ENCODE measurements at places on chromosomes 6 and 20. TPM values are rescaled to one million over a fixed set of nuclear protein-coding genes. Genes with fewer than 3 reads are reported as not detected.
A peak's percentile ranks its signal among the peaks of the same experiment; 100 is the strongest.

Gene FGD2
- 15.5 TPM for polyA plus RNA-seq

DNA sequence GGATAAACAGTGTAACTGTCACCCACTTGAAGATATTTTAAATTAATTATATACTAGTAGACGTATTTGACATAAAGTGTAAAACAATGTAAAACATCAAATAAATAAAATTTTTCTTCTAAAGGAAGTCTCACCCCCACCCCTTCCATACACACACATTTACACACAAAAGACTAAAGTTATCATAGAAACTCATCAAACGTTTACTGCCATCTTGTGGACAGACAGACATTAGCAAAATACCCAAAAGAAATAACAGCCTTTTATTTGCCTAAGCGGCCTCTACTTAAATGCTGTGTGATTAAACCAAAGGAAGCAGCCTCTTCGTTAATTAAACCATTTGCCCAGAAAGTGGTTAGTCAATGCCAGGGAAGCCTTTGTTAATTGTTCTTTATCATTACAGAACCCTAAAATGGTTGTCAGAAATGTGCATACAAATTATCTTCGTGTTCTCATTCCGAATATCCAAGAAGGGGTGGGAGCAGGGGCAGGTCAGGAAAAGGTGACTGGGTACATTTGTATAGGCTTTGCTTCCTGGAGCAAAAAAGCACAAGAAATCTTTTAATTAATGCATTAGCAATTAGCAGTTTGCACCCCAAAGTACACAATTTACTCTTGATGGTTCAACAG lies 176.2 kb upstream of the SASH1 start:
- no peaks in the 10 kb centered on the region for H3K27me3 ChIP-seq
- no peaks in the 10 kb centered on the region for H3K4me1 ChIP-seq
- no peaks in the 10 kb centered on the region for H3K36me3 ChIP-seq
- peak; percentile 41 for DNase-seq

GRCh38 chr6:159151266-159151855 lies 17.8 kb upstream of the FNDC1 start:
- H3K36me3 ChIP-seq, result no peaks in the 10 kb centered on the region
- H3K4me1 ChIP-seq, result no peaks in the 10 kb centered on the region
- H3K4me3 ChIP-seq, result no peak overlapping the region
- H3K27ac ChIP-seq, result no peak overlapping the region

DNA sequence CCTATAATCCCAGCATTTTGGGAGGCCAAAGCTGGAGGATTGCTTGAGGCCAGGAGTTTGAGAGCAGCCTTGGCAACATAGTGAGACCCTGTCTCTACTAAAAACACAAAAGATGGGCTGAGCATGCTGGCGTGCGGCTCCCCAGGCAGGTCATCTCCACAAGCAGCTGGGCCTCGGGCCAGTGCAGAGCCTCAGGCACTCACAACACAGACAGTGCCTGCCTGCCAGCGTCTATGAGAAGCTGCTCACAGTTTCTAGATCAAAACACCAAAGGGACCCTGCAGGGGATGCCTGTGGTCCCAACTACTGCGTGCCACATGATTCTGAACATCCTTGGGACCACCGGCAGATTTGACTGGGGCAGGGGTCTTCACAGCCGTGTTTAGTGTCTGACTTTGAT lies 59.4 kb downstream of the GINS1 start:
- H3K4me3 ChIP-seq, result no peak overlapping the region
- no peaks in the 10 kb centered on the region for H3K27me3 ChIP-seq

All from large intestine (tissue), 12 donors.